Hepatocyte (in vitro differentiated cells): ENCODE measurements at places on chromosomes 6 and 20. TPM values are rescaled to one million over a fixed set of nuclear protein-coding genes. Genes with fewer than 3 reads are reported as not detected.

GMPR gene
- 6.1 and 8.7 TPM in 2 replicates for total RNA-seq

PGC gene
- total RNA-seq: 114 and 128 TPM in 2 replicates

MUCL3 gene
- total RNA-seq: 0.04 and 0.13 TPM in 2 replicates

ZSCAN23 gene
- 1.9 and 5.6 TPM in 2 replicates for total RNA-seq

RPS6KA2 gene
- total RNA-seq: 26.3 and 29.2 TPM in 2 replicates

ANGPT4 gene
- not detected in 2 replicates for total RNA-seq

HLA-DRA gene
- total RNA-seq: 1.3 and 3.7 TPM in 2 replicates

TMEM200A gene
- total RNA-seq: 28.5 and 32.9 TPM in 2 replicates

SIRPB1 gene
- total RNA-seq: 0.12 and 0.97 TPM in 2 replicates

CD83 gene
- total RNA-seq: 3.9 and 6.2 TPM in 2 replicates

DNA sequence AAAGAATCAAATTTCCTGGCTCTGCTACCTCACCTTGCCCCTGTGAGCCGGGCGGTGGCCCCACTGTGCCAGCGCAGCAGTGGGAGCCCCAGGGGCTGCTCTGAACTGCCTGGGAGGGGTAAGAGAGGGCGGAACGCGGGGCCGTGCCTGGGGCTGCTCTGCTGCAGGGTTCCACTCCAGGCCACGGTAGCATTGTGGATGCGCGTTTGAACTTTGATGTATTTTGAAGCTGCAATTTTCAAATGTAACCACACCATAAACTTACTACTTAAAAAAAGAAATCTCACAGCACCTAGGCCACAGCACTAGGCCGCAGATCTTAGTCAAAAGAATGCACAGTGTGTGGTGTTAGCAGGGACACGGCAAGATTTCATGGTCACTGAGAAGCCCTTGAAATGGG, 57.5 kb downstream of the PRDM1 start:
- H3K4me3 ChIP-seq: no peak overlapping the region
- no peaks in the 10 kb centered on the region for H3K27me3 ChIP-seq
- no peaks in the 10 kb centered on the region for H3K36me3 ChIP-seq

- no peaks in the 10 kb centered on the region for H3K27me3 ChIP-seq
- no peak for DNase-seq
- no peak overlapping the region for H3K27ac ChIP-seq
- no peaks in the 10 kb centered on the region for H3K4me1 ChIP-seq
Observed at GRCh38 chr6:89098461-89098860, 17.9 kb downstream of the PNRC1 start.

DNA sequence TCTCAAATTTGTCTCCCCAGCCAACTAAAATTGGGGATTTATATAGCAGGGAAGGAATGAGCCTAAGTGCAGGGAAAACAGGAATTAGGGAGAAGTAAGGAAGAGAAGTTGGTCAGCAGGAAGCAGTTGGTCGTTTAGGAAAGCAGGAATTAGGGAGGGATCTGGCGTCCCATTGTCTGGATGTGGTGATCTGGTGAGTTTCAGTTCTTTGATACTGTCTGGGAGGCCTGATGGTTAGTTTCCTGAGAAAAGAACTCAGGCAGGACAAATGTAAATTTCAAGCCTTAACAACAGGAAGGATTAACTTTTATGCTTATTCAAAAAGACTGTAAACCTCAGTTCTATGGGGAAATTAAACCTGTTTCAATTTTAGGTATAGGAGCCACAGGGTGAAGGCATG, 116.2 kb upstream of the PRL start:
- no peak for DNase-seq
- no peak overlapping the region for H3K27ac ChIP-seq

DNA sequence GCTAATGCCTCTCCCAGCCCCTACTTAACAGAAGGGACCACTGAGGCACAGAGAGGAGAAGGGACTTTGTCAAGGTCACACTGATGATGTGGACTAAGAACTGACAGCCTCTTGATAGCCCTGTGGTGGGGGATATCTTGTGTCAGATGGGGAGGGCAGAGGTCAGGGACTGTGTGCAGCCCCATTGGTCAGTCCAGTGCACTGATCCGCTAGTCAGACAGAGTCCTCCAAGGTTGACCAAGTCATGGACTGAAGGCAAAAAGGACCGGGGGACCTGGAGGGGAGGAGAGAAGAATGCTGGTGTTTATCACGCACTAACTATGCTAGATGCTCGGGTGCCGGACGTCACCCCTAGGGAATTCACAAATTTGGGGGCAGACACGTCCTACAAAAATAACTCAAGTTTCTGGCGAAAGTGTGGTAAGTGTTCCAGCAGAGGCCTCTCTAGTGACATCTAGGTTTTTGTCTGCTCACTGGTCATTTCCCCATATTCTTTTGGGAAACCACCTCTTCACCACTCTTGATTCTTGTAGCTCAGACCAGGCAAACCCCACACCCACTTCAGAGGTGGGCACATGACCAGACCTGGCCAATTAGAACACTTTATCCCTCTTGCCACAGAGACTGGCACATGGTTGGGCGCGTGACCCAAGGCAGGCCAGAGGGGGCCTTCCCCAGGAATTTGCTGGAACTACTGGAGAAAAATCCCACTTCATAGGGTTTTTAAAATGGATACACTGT, 21.0 kb downstream of the TCF15 start:
- H3K4me1 ChIP-seq: no peaks in the 10 kb centered on the region
- DNase-seq: no peak
- H3K27me3 ChIP-seq: no peaks in the 10 kb centered on the region
- no peaks in the 10 kb centered on the region for H3K36me3 ChIP-seq
- H3K27ac ChIP-seq: no peak overlapping the region

- H3K4me3 ChIP-seq: no peak overlapping the region
- H3K36me3 ChIP-seq: no peaks in the 10 kb centered on the region
- H3K4me1 ChIP-seq: no peaks in the 10 kb centered on the region
- no peaks in the 10 kb centered on the region for H3K27me3 ChIP-seq
- H3K27ac ChIP-seq: no peak overlapping the region
- DNase-seq: no peak
Observed at GRCh38 chr6:84929212-84929611, 164.8 kb upstream of the TBX18 start.

GRCh38 chr20:54090230-54091119, 20.1 kb upstream of the BCAS1 start:
- H3K4me1 ChIP-seq: no peaks in the 10 kb centered on the region
- no peak overlapping the region for H3K27ac ChIP-seq
- DNase-seq: no peak
- no peaks in the 10 kb centered on the region for H3K36me3 ChIP-seq
- H3K27me3 ChIP-seq: no peaks in the 10 kb centered on the region
- H3K4me3 ChIP-seq: no peak overlapping the region

DNA sequence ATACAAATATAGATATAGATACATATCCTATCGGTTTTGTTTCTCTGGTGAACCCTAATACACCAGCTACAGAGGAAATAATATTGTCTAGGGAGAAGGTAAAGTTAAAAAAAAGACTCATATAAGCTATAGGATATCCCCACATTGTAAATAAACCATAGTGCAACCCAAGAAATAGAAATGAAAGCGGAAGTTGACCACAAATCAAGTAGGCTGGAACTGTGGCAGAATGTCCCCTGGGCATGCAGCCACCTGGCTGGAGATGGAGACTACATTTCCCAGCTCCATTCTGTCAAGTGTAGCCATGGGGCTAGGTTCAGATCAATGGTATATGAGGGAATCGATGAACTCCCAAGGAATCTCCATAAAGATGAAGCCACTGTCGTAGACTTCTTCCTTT, 70.1 kb upstream of the RPS6KA2 start:
- no peaks in the 10 kb centered on the region for H3K27me3 ChIP-seq
- H3K27ac ChIP-seq: no peak overlapping the region
- no peaks in the 10 kb centered on the region for H3K36me3 ChIP-seq
- H3K4me1 ChIP-seq: no peaks in the 10 kb centered on the region
- no peak overlapping the region for H3K4me3 ChIP-seq

- peaks cover 11% of the 10 kb centered on the region for H3K4me1 ChIP-seq
- H3K4me3 ChIP-seq: no peak overlapping the region
- peaks cover 5% of the 10 kb centered on the region for H3K27me3 ChIP-seq
- no peaks in the 10 kb centered on the region for H3K36me3 ChIP-seq
- no peak for DNase-seq
- H3K27ac ChIP-seq: no peak overlapping the region
Observed at GRCh38 chr6:166655713-166656229, 28.7 kb upstream of the RPS6KA2 start.

- no peak for DNase-seq
- no peaks in the 10 kb centered on the region for H3K36me3 ChIP-seq
- H3K4me1 ChIP-seq: peaks cover 9% of the 10 kb centered on the region
- no peak overlapping the region for H3K27ac ChIP-seq
- H3K27me3 ChIP-seq: no peaks in the 10 kb centered on the region
- no peak overlapping the region for H3K4me3 ChIP-seq
Observed at GRCh38 chr6:52385074-52385473, 23.1 kb downstream of the PAQR8 start.

DNA sequence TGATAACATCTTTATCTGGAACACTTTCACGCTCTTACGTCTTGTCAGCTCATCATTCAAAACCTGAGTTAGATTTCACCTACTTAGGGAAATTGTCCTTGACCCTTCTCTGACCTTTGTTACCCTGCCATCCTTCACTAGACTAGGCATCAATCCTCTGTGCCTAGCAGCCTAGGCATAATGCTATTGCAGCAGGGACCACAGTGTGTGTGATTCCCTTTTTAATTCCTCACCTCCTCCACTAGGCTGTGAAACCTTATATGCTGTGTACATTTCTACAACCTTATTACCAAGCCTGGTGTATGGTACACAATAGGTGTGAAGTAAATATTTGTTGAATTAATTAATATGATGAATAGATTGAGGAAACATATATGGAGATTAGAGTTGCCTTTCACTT, 66.7 kb upstream of the DEFB112 start:
- H3K27ac ChIP-seq: no peak overlapping the region
- H3K4me3 ChIP-seq: no peak overlapping the region
- no peaks in the 10 kb centered on the region for H3K27me3 ChIP-seq
- no peak for DNase-seq
- no peaks in the 10 kb centered on the region for H3K4me1 ChIP-seq

GRCh38 chr6:47323321-47323720, 13.6 kb upstream of the TNFRSF21 start:
- H3K36me3 ChIP-seq: no peaks in the 10 kb centered on the region
- H3K4me3 ChIP-seq: no peak overlapping the region
- H3K4me1 ChIP-seq: peaks cover 7% of the 10 kb centered on the region

GRCh38 chr20:56352345-56353055, 6.3 kb upstream of the FAM210B start:
- H3K36me3 ChIP-seq: no peaks in the 10 kb centered on the region
- no peaks in the 10 kb centered on the region for H3K4me1 ChIP-seq
- no peak for DNase-seq
- H3K27ac ChIP-seq: no peak overlapping the region

GRCh38 chr6:138522611-138523010, 23.3 kb upstream of the NHSL1 start:
- H3K4me1 ChIP-seq: peaks cover 16% of the 10 kb centered on the region
- no peak overlapping the region for H3K4me3 ChIP-seq
- H3K36me3 ChIP-seq: no peaks in the 10 kb centered on the region
- no peak for DNase-seq

- H3K27me3 ChIP-seq: no peaks in the 10 kb centered on the region
- DNase-seq: no peak
- H3K27ac ChIP-seq: no peak overlapping the region
- H3K4me3 ChIP-seq: no peak overlapping the region
- no peaks in the 10 kb centered on the region for H3K4me1 ChIP-seq
- H3K36me3 ChIP-seq: no peaks in the 10 kb centered on the region
Observed at GRCh38 chr6:101840100-101840499, 446.6 kb downstream of the GRIK2 start.

GRCh38 chr20:25271486-25272222, 23.8 kb downstream of the PYGB start:
- H3K27me3 ChIP-seq: no peaks in the 10 kb centered on the region
- H3K27ac ChIP-seq: no peak overlapping the region
- DNase-seq: no peak
- no peak overlapping the region for H3K4me3 ChIP-seq

GRCh38 chr6:111870051-111870741, 3.1 kb downstream of the FYN start:
- H3K4me3 ChIP-seq: no peak overlapping the region
- DNase-seq: no peak
- peaks cover 8% of the 10 kb centered on the region for H3K27me3 ChIP-seq
- peaks cover 5% of the 10 kb centered on the region for H3K4me1 ChIP-seq

GRCh38 chr6:111888928-111889695, 15.9 kb upstream of the FYN start:
- peaks cover 9% of the 10 kb centered on the region for H3K4me1 ChIP-seq
- H3K27me3 ChIP-seq: peaks cover 36% of the 10 kb centered on the region
- H3K27ac ChIP-seq: no peak overlapping the region
- no peak overlapping the region for H3K4me3 ChIP-seq

DNA sequence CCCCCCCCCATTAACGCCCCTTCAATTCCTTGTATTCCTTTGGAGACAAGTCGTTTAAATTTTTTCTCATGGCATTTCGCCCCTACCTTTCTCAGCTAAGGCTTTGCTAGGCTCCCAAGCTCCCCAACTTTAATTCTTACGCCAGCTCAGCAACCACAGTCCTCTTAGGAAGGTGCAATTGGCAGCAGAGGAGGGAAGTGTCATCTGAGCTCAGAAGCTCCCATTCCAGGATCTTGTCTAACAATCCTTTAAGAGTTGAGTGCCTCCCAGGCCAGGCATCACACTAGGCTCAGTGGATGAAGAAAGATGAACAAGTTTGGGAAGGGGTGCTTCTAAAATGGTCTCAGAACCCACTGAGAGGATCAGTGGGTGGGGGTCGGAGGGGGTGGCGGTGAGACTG, 131.2 kb upstream of the AKAP12 start:
- H3K27me3 ChIP-seq: no peaks in the 10 kb centered on the region
- no peak overlapping the region for H3K4me3 ChIP-seq
- no peak for DNase-seq
- no peak overlapping the region for H3K27ac ChIP-seq

DNA sequence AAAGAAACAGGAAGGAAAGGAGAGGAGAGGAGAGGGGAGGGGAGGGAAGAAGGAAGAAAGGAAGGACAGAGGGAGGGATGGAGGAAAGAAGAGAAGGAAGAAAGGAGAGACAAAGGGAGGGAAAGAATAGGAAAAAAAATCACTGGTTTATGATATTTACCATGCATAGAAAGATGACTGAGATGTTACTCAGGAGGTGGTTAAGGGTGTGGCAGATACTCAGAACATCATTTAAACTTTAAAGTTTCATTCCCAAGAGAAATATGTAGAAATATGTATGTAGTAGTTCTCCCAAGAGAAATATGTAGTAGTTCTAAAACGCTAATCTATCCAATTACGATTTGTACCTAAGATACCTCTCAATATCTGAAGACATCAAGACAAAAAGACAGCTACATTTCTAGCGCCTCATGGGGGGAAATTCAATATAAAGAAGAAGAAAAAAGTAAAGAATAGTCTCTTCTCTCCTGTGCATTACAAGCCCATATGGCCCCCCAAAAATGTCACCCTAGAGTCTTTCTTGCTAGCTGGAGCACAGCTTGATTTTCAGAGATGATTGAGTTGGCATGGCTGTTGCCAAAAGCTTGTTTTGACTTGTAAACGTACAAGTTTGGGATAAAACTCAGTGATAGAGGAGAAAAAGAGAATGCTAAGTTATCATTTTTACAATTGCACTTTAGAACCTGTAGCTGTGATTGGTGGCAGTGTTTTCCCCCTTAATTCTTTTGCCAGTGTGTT, 539.2 kb downstream of the CDH26 start:
- H3K4me3 ChIP-seq: no peak overlapping the region
- no peaks in the 10 kb centered on the region for H3K4me1 ChIP-seq
- H3K27ac ChIP-seq: no peak overlapping the region
- no peaks in the 10 kb centered on the region for H3K36me3 ChIP-seq
- no peak for DNase-seq

GRCh38 chr6:34324738-34325444, 67.6 kb downstream of the NUDT3 start:
- H3K27me3 ChIP-seq: no peaks in the 10 kb centered on the region
- H3K27ac ChIP-seq: peak overlapping the region; percentile 75
- peaks cover 5% of the 10 kb centered on the region for H3K4me1 ChIP-seq
- no peak overlapping the region for H3K4me3 ChIP-seq
